ENCODE measurements at places on chromosomes 11 and 22.

DNA sequence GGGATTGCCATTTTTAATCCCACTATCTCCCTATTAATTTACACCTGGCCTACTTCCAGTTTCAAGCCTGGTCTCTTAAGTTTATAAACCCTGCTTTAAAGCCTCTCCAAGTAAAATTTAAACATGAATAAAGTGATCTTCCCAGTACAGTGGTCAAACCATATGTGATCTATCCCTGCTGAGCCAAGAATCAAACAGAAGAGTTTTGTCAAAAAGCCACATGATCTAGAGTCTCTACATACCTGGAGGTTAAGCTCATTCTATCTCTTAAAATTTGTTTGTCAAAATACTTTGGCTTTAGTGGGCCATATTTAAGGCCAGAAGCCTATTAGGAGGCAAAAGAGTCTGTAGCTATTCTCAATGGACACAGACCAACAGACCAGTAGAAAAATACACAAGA is 42.9 kb upstream of the DDI1 start:
- DNase-seq, result no peak

GRCh38 chr11:128726458-128727139 is 32.7 kb downstream of the FLI1 start:
- DNase-seq, result no peak

- DNase-seq, result no peak
Measured at GRCh38 chr11:37926772-37927171, 1328.7 kb upstream of the RAG2 start.

DNA sequence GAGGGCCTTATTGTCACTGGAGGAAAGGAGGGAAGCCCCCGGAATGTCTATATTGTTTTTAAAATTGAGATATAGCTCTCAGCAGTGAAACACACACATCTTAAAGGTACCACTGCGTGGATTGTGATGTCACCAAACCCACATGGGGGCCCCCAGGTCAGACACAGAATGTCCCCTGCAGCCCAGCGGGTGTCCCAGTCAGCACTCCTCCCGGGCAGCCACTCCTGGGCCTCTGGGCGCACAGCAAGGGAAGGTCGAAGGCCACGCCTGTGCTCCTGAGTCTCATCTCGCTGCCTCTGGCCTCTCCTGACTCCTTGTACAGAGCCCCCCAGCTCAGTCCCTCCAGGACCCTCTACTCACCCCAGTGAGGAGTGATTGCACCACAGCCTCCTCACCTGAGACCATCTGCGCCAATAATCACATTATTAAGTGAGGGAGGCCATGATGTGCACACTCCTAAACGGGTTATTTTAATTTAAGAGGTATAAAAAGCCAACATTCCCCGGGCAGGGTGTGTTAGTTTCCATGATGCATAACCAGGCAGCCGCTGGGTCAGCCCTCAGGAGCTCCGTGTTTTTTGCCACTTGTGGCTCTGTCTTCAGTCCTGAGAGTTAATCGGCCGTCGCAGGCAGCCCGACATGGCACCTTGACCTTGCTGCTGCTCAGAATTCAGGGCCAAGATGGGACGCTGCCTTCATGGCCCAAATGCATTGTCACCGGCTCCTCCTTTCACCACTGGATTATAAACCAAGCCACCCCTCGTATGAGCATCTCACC is 1089.3 kb downstream of the BRD1 start:
- DNase-seq, result no peak

DNA sequence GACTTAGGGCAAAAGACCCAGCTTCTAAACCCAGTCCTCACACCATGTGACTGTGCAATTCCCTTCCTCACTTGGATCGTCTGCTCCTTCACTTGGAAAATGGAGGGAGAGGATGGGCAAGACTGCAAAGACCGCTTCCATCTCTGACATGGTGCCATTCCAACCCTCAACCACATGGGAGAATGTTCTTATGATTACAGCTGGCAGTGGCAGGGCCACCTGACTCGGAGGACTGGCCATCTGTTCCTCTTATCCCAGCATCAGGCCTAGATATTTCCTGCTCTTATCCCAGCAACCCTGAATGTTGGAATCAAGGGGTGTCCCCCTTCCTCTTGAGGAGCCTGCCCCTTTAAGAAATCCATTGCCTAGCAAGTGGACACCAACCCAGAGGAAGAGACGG is 15.4 kb downstream of the DSCAML1 start:
- DNase-seq, result no peak

DNA sequence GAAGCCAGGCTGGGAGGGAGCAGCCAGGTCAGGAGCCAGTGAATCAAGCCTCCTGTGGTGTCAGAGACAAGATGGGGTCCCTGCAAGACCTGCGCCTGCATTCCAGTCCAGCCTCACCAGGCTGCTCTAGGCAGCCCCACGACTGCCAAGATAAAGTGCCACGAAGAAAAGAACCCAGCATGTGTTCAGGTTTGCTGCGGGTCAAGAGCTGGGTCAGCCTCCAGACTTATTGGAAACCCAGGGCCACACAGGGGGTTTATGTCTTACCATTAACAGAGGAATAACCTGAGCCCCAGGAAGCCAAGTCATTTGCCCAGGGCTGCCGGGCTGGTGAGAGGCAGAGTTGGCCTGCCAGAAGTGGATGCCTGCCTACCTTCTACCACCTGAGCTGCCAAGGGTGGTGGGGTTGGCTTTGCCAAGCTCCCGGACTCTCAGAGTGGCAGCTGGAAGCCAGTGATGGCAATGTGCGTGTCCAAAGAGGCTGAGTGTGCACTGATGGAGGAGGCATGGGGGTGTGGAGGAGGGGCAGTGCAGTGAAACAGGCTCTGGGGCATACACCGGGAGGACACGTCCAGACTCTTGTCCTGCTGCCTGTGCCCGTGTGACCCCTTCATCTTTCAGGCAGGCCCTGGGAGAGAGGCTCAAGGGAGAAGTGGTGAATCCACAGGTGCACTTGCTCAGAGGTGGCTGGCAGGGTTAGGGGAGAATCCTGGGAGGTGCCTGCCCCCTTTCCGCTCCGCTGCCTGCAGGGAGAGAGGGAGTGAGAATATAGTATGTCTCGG is 1.7 kb downstream of the RASD2 start:
- no peak for DNase-seq

DNA sequence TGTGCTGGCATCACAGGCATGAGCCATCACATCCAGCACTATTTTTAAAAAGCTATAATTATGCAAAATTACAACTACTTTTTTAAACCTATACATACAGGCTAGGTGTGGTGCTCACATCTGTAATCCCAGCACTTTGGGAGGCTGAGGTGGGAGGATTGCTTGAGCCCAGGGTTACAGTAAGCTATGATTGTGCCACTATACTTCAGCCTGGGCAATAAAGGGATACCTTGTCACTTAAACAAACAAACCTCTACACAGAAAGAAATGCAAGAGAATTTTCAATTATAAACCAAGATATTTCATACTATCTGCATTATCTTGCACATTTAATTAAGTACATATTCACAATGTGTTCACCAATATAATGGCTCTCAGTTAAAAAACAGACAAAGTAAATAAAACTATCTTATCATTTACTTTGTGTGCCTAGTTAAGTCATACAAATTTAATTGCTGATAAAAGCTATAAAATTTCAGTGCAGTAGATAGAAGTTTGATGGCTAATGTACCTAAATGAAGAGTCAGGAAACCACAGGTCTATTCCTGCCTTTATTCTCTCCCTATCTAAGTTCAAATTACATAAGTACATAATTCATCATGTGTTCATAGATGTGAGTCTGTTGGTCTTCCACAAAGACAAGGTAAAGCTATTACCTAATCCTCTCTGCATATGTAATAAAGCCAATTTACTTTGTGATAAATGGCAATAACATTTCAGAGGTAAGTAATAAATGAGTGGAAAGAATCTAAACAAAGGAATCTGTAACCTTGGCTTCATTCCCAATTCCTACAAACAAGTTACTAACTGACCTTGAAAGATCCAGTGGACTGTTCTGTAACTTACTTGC is 9.0 kb upstream of the RDX start:
- DNase-seq, result no peak

DNA sequence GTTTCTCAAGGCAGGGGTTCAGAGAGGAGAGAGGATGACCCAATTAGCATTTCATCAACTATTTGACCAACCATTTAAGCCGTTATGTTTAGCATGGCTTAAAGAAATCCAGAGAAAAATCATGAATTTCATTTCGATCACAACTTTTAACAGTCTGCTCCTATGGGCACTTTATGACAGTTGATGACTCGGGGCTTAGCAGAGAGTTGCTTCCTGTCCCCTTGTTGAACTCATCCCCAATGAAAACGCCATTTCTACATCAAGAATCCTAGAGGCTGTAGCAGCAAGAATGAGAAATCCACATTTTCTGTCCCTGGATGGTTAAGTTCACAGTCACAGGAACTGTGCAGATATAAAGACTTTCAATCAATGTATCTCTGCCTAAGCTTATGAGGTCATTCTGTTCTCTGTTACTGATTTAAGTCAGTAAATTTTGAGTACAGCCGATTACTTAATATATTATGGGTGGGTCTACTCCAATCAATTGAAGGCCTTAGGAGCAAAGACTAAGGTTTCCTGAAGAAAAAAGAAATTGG is 81.1 kb downstream of the BDNF start:
- no peak for DNase-seq

- DNase-seq, result no peak
Measured at GRCh38 chr11:110199184-110199981, 97.0 kb downstream of the RDX start.

DNA sequence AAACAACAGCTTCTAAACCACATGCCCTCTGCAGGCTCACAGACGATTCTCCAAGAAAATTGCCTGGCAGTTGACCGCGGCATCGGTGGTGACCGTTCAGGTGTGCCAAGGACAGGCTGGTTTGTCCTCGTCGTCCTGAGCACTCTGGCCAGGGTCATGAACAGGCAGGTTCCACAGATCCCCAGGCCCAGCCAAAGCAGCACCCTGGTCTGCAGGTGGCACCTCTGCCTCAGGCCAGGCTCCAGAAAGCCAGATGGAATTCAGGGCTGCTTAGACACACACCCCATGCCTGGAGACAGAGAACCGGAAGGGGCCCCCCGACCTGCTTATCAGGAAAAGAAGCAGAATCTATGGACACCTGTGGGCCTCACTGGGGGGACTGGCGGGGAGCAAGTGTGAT is 338.7 kb downstream of the BRD1 start:
- DNase-seq, result no peak

- DNase-seq, result no peak
Measured at GRCh38 chr11:118928101-118928869, 2.6 kb upstream of the BCL9L start.

- no peak for DNase-seq
Measured at GRCh38 chr11:12013781-12014180, 5.4 kb upstream of the DKK3 start.

- DNase-seq, result no peak
Measured at GRCh38 chr11:19398273-19398672, 157.5 kb upstream of the E2F8 start.

DNA sequence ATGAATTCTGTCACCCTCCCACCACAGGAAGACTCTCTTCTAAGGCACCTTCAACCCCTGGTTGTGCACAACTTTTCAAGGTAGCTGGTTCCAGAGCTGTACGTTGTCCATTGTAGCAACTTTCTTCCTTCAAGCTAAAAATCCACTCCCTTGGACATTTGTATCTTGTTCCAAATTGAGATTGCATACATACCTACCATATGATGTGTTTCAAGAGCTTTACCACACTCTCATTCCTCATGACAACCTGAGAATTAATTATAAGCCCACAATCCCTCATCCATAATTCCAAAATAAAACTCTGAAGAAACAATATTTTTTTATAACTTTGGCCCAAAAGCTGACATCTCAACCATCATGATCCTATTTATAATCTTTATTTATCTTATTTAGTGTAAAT is 3.0 kb downstream of the OR52W1 start:
- DNase-seq, result no peak

DNA sequence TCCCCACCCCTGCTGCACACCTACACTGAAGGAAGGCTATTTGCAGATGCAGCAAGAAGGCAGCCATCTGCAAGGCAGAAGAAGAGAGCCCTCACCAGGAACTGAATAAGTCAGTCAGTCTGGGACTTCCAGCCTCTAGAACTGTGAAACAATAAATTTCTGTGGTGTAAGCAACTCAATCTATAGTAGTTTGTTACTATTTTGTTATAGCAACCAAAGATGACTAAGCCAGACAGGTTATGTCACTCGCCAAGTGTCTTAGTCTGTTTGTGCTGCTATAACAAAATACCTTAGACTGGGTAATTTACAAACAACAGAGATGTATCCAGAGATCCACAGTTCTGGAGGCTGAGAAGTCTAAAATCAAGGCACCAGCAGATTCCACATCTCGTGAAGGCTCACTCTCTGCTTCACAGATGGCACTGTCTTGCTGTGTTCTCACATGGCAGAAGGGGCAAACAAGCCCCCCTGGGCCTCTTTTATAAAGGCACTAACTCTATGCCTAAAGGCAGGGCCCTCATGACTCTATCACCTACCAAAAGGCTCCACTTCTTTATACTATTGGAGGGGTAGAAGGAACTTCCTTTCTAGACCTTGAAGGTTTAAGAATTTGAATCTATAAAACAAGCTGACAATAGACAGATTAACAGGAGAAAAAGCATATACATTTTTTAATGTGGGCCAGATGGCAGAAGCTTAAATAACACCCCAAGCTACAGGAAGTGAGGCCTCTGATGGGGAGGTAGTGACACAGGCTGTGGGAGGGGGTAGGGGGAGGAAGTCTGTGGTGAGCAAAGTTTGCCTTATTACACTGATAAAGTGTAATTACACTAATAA is 12.3 kb downstream of the APOL6 start:
- peak; percentile 90 for DNase-seq

GRCh38 chr11:8234910-8235309 is 28.8 kb downstream of the LMO1 start:
- no peak for DNase-seq

- no peak for DNase-seq
Measured at GRCh38 chr11:66716996-66717395, 12.0 kb downstream of the SPTBN2 start.

DNA sequence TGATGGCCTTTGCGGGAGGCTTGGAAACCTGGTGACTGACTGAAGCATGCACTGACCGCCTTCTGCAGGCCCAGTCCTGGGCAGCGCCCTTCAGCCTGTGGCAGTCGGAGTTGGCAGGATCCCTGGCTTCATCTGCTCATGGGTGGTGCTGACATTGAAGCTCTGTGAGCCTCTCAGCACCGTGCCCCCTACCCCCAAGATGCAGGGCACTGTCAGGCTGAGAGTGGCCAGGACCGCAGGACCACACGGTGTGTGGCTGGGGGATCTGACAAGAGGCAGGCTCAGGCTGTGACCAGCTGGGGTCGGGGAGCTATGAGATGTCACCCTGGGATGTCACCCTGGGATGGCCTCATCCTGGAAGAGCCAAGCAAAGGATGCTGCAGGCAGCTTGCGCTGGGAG is 32.7 kb downstream of the TBC1D22A start:
- DNase-seq, result no peak

GRCh38 chr11:123328281-123328867 is 101.7 kb upstream of the GRAMD1B start:
- no peak for DNase-seq

DNA sequence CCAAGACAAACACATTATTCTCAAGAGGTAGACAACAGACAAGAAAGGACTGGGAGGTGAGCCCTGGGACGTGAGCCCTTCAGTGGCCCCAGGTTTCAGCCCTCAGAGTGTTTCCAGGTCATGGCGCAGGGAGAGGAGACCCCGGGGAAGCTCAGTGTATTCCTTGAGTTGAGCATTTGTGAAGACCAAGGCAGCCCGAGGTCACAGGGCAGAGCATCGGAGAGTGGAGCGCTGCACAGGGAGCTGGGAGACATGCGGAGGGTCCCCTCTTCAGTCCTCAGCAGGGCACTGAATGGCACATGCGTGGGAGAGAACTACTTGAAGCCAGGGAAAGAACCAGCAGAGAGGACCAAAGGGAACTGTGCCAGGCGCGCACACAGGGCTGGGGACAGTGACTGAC is 11.7 kb downstream of the KRTAP5-6 start:
- no peak for DNase-seq
